Urinary bladder (tissue), 4 donors: ENCODE measurements at places on chromosomes 3 and 15. TPM values are rescaled to one million over a fixed set of nuclear protein-coding genes. Genes with fewer than 3 reads are reported as not detected.

- DNase-seq = no peak
Measured at GRCh38 chr3:55172913-55173312, 245.1 kb upstream of the LRTM1 start.

GRCh38 chr3:125202197-125202596 lies 10.4 kb downstream of the SLC12A8 start:
- no peak for DNase-seq

DNA sequence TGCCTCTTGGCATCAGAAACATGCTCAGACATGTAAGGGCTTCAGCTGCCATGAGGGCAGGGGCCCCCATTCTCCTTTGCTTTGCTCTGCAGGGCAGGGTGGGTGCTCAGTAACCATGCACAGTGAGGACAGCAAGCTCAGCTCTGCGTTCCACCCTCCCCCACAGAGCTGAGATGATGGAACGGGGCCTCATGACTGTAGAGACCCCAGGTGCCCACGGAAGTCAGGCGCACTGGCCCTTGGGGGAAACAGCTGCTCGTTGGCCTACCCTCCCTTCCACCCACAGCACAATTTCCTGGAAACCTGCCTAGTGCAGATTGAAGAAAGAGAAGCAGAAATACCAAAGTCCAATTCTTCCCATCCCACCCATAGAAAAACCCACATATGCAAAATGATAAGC lies 10.5 kb downstream of the CTXND1 start:
- DNase-seq = no peak

- no peak for DNase-seq
Measured at GRCh38 chr15:90058775-90059174, 43.5 kb downstream of the IDH2 start.

DNA sequence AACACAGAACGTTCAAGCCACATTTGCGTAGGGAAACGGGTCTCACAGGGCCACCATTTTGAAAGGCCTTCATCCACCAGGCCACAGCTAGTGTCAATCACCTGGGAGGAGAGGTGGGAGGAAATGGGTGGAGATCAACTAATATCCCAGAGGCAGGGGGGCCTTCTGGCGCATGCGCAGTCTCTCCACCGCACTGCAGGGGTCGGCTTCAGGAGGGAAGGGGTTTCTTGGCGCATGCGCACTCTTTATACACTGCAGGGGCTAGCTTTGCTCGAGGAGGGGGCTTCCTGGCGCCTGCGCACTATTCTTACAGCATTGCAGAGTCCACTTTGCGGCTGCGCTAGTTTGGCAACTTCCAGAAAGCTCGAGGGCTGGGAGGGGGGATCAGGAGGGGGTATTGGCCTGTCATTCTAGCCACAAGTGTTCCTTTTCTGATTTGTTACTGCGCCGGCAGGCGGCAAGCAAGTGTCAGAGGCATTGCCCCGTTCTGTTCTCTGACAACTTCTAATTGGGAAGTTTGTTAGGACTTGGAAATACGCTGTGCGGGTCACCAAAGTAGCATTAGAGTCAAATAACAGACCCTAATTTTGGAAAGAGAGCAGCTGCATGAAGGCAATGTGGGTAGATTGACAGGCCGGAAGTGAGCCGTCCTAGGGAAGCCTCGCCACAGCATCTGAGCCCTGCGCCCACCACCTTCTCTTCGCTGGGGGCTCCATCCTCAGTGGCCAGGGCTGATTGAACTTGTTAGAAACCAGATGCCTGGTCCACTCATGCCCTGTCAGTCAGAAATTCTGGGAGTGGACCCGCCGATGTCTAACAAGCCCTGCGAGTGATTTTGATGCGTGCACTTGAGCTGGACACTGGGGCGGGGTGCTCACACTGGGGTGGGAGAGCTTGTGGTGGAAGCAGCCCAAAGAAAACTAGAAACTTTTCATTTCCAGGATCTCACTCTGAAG lies 173.5 kb upstream of the NDN start:
- peak; percentile 4 for DNase-seq

DNA sequence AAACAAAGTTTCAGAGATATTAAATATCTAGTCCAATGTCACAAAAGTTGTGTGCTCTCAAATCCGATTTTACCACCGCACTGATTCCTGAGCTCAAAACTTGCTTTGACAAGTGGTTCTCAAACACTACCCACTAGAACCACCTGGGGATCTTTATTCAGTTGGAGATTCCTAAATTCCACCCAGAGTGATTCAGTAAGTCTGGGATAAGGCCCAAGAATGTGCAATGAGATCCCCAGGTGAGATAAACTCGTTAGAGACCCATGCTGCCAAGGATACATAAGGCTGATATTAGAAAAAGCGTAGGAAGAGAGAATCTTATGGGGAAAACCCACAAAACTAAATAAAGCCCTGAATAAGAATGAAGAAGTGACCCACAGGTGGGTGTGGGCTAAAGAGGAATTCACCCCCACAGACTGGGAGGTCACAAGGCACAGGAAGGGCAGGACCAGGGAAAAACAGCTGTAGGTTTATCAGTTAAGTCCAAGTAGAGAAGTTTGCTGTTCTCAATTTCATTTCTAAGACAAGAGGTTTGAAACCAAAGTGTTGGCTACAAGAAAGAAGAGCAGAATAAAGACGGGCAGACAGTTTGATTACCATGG lies 11.5 kb upstream of the RPS17 start:
- DNase-seq = no peak

DCBLD2 gene
- 79.6 TPM for total RNA-seq

ROPN1 gene
- not detected for total RNA-seq

SPATA12 gene
- not detected for total RNA-seq

ZNF770 gene
- total RNA-seq = 68.4 TPM

EFCC1 gene
- 5.7 TPM for total RNA-seq
